ENCODE measurements at places on chromosomes 2 and 18.
A peak's percentile ranks its signal among the peaks of the same experiment; 100 is the strongest.

DNA sequence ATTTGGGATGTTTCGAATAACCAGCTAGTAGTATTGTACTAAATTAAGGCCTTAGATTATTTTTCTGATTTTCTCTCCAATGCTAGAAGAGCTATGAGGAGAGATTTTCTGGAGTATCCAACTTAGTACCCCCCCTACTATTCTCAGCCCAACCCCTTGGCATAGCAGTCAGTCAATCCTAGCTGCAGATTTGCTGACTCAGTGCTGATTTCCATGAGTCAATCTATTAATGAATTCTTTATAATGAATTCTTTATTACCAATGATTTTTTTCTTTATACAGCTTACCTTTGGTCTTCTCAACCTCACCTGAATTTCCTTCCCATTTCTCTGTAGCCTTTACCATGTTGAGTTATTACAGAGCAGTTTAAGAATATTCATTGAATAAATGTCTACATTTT lies 192.8 kb upstream of the ETAA1 start:
- no peak for DNase-seq

DNA sequence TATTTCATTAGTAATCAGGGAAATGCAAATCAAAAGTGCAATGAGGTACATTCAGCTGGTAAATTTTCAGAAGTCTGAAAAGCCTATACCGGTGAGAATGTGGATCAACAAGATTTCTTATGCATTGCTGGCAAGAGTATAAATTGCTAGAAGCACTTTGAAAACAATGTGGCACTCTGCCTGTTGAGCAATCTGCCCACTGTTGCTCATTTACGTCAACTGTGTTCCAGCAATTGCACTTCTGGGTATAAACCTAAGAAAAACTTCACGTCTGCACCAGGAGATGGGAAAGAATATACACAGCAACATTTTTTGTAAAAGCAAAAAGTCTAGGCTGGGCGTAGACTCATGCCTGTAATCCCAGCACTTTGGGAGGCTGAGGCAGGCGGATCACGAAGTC lies 40.8 kb downstream of the MTERF4 start:
- DNase-seq: no peak

DNA sequence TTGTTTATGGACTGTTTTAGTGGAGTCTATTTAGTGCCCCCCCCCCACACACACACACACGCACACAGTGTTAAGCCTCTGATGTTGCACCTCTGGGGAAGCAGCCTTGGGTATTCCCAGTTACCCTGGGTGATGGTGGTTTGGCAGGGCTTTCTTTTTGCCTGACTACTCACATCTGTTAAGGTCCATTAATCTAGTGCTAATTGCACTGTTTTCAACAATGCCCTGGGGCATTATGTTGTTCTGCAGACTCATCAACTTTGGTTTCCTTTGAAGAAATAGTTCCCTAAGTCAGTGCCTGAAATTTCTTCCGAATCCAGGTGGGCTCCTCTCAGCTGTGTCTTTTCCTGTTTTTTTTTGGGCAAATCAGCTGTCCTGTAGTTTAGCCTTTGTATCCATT lies 34.7 kb downstream of the SPOPL start:
- DNase-seq: no peak

DNA sequence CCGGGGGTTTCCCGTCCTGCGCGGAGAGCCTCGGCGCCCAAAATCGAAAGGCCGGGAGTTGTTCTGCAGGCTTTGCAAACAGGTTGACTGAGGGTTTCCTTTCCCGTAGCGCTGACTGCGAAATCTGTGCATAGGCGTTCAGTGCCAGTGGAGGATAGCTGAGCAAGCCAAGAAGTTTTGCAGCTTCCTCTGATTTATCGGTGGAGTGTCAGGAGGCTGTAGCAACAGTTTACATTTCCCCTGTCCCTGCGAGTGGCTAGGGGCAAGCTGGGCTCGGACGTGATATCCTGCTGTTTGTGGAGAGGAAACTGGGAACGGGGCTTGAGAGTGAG lies 694 bp downstream of the THSD7B start:
- no peak for DNase-seq

GRCh38 chr18:9184998-9185613 lies 48.5 kb downstream of the ANKRD12 start:
- no peak for DNase-seq

- no peak for DNase-seq
Measured at GRCh38 chr2:216478151-216478550, 20.5 kb upstream of the RPL37A start.

DNA sequence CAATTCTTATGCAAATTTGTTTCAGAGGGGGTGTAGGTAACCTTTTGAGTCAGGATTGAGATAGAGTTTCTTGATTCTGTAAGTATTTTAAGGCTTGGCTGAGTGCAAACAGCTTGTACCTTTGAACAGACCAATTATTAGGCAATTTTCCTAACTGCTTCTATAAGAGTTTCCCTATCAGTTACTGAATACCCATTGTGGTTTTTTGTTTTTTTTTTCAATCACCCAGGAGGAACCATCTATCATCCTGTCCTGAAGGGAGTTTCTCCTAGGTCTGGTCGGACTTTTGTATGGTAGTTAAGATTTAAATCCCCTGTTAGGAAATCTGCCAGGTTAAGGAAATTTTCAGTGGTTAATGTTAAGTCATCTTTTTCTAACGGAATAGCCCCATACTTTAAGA lies 319.4 kb upstream of the SLC39A10 start:
- DNase-seq: no peak

DNA sequence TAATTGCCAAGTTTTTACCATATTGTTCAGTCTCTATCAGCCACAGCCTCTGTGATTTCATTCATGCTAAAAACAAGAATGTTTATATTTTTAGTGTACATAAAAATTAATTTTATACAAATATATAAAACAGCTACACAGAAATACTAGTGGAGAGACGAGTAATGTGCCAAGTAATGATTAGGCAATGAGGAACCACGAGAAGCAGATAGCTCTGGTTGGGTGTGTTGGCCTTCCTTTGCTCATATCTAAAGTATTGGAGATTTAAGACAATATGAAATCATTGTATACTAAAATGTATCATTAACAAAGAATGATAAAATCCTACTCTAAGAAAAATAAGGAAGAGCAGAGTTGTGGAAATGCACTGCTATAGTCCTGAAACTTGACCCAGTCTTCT lies 326.7 kb downstream of the AGAP1 start:
- DNase-seq: no peak

DNA sequence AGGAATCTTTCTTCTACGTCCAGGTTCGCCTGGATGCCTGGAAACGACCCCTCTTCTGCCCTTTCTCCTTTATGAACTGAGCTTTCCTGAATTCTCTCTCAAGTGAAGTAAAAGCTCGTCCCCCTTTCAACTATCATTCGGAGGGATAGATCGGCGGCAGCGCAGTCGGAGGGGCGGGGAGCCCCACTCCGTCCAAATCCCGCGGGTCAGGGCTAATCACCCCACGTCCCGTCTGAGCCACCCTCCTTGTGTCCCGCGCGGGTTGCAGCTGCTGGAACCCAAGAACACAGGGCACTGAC lies 367 bp downstream of the FBXO48 start:
- no peak for DNase-seq

DNA sequence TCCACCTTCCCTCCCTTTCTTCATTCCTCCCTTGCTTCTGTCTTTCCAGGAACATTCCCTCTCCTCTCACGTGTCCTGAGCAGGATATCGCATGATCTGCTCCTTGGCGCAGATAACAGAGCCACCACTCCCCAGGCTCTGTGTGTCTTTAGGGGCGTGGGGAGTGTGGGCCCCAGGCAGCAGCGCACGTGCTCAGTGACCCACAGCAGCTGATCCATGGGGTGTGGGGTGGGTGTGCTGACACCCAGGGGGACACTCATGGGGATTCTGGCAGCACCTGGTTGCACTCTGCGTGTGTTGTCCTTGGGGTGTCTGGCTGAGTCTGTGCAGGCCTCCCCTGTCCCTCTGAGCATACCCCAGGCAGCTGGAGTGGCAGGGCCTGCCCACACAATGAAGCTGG lies 9.9 kb upstream of the FOSL2 start:
- peak; percentile 52 for DNase-seq

DNA sequence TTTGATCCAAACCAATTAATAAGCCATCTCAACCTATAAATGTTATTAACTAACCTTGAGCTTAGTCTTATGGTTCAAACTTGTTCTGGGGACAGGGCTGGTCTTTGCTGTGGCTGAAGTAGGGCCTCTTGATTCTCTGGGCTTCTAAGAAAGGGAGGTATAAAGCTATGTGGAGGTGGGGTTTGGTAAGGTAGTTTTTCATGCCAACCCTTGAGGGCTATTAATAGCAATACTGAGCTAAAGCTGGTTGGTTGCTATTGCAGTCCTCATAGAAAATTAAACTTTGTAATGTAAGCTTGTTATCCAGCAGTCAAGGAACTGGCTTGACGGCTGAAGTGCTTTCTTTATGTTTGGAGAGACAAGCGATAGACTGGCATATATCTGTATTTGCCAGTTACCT lies 112.1 kb downstream of the RND3 start:
- no peak for DNase-seq

DNA sequence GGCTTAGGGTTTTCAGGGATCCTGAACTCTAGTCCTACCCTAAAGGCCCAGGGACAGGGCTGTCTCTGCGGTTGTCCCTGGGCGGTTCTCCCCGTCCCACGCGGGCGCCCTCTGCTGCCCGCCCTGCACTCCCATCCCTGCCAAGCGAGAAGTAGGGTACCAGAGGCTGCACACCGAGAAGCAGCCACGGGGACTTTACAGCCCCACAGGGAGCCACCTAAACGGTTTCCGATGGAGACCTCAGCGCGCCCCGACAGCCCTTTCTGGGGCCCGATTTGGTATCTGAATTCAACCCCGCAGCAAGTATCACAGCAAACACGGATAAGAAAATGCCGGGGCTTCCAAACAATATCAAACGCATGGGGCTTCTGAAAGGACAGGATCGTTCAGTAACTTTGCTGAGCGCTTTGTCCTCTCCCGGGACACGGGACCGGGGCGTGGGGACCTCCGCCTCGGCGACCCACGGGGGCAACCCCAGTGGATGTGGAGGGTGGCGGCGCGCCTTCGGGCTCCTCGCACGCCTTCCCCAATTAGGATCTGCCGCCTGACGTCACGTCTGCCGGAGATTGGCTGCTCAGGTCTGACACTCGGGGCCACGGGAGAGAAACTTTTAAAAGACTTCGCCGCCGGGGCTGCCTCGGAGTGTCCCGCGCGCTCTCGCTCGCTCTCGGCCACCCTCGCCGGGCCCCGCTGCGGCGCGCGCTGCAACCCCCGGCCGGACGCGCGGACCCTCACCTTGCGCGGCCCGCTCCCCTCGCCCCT lies at the start of gene LTBP1:
Gene LTBP1, plus strand, starts transcription at position 640 of the 762 bp plus-strand sequence. CDS start 372 bp downstream, outside the sequence.
- peak; percentile 83 for DNase-seq
